ENCODE measurements at places on chromosomes 7 and 10.

DNA sequence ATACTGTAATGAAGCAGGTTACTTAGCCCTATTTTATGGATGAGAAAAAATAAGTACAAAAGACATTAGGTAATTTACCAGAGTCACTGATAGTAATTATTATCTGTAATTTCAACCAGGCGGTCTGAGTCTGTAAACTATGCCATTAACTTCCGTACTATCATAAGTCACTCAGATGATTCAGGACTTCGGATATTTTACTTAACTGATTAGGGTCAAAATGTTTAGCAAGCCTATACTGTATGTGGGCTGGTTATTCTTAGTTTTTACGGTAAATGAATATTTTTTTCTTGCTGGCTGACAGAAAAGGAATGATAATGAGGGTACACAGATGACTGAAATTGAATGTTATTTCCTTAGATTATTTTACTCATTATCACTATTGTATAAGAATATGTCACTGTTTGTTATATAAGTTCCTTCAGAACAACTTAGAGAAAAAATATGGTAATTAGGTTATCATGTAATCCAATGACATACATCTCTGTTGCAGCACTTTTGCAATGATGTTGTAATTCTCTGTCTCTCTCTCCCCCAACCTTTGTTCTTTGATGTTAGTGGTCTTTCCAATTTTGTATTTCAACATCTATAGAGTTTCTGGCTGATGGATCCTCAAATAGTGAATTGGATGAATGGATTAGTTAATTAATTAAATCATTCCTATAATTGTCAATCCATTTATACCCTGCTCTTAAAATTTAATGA lies 165.6 kb downstream of the ZEB1 start:
- no peak for DNase-seq

DNA sequence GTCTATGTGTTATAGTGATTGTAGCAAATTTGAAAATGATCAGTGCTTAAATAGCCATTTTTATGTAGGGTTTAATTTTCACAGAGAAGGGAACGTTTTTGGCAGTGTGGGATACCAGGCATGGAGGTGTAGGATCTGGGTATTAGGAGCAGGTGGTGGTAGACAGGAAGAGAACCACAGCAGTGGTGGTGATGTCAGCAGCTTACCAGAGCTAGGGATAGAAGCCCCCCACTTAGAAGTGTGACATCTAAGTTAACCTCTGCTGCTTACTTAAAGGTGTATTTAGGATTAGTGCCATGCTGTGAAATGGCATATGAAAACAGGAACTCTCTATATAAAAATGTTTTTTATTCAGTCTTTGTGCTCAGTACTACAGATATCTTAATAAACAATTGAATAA lies 73.8 kb downstream of the CREM start:
- DNase-seq: no peak

- no peak for DNase-seq
Measured at GRCh38 chr7:85090143-85090542, 96.7 kb downstream of the SEMA3D start.

DNA sequence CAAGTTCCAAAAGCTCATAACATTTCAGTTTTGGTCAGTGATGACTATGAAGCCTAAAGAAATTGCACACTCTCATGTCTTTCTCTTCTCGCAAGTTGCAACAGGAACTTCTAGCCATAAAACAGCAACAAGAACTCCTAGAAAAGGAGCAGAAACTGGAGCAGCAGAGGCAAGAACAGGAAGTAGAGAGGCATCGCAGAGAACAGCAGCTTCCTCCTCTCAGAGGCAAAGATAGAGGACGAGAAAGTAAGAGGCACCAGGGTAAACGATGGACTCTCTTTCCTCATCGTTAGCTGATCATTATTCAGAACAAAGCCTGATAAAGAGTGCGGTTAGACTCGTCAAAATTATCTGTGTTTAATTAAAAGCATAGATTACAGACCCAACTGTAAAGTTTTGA lies 94.7 kb downstream of the HDAC9 start:
- DNase-seq: no peak
